ENCODE measurements at places on chromosomes 5 and 9.
A peak's percentile ranks its signal among the peaks of the same experiment; 100 is the strongest.

- H3K27ac ChIP-seq: no peak overlapping the region
- H3K4me1 ChIP-seq: no peaks in the 10 kb centered on the region
- DNase-seq: no peak
- no peak overlapping the region for H3K4me3 ChIP-seq
- no peaks in the 10 kb centered on the region for H3K27me3 ChIP-seq
Observed at GRCh38 chr5:177234841-177235240, 68.7 kb downstream of the RAB24 start.

- H3K27me3 ChIP-seq: no peaks in the 10 kb centered on the region
- H3K4me3 ChIP-seq: peak overlapping the region; percentile 50
Observed at GRCh38 chr5:163503106-163504078, 2.0 kb upstream of the MAT2B start.

GRCh38 chr5:98187945-98188344, 585.5 kb upstream of the RGMB start:
- H3K27me3 ChIP-seq: no peaks in the 10 kb centered on the region
- DNase-seq: no peak
- H3K27ac ChIP-seq: no peak overlapping the region
- no peak overlapping the region for H3K4me3 ChIP-seq
- H3K4me1 ChIP-seq: no peaks in the 10 kb centered on the region
- H3K36me3 ChIP-seq: no peaks in the 10 kb centered on the region

- H3K36me3 ChIP-seq: no peaks in the 10 kb centered on the region
- H3K4me1 ChIP-seq: no peaks in the 10 kb centered on the region
- H3K4me3 ChIP-seq: no peak overlapping the region
- H3K27ac ChIP-seq: no peak overlapping the region
Observed at GRCh38 chr5:176131771-176132170, 106.5 kb upstream of the SIMC1 start.
